ENCODE measurements at places on chromosomes 4 and X. TPM values are rescaled to one million over a fixed set of nuclear protein-coding genes. Genes with fewer than 3 reads are reported as not detected.

DNA sequence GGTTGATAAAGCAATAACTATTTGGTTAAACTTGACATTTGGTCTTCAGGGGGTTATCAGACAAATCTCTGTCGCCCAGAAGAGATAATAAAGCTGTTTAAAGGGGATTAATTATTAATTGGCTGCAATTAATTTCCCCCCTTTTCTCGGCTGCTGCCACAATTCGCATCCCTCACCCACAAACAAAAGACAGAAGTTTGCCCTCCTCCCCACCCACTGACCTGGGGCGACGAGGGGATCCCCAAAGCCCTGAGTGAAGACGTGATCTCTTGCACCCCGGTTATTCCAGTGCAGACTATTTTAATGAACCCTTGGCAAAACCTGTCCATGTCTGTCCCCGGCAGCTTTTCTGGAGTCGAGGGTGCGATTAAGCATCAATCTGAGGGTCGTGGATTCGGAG is 55.7 kb upstream of the TMEM33 start:
- no peak for DNase-seq

The AR gene
- 15.9 TPM for total RNA-seq

DNA sequence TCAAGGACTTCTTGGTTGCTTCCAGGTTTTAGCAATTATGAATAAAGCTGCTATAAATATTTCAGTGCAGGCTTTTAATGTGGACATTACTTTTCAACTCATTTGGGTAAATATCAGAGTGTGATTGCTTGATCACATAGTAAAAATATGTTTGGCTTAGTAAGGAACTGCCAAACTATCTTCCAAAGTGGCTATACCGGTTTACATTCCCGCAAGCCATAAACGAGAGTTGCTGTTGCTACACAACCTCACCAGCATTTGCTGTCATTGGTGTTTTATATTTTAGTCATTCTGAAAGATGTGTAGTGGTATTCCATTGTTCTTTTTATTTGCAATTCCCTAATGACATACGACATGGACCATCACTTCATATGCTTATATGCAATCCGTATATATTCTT is 30.9 kb upstream of the SPOCK3 start:
- DNase-seq = no peak

The NR0B1 gene
- total RNA-seq = not detected

- DNase-seq = no peak
Observed at GRCh38 chr4:86498863-86499166, 95.3 kb upstream of the PTPN13 start.

Measured in mucosa of gallbladder (tissue), 1 donor.